Glutamatergic neuron (in vitro differentiated cells): ENCODE measurements at places on chromosomes 1 and 21.

GRCh38 chr1:117286145-117286544, 75.4 kb upstream of the VTCN1 start:
- H3K4me3 ChIP-seq = no peak overlapping the region
- H3K36me3 ChIP-seq = no peaks in the 10 kb centered on the region
- H3K27me3 ChIP-seq = no peaks in the 10 kb centered on the region
- no peak for DNase-seq

GRCh38 chr1:223016890-223017289, 126.2 kb downstream of the TLR5 start:
- peaks cover 2% of the 10 kb centered on the region for H3K27me3 ChIP-seq
- no peak overlapping the region for H3K27ac ChIP-seq
- peaks cover 3% of the 10 kb centered on the region for H3K36me3 ChIP-seq
- H3K4me1 ChIP-seq = peaks cover under 1% of the 10 kb centered on the region
- DNase-seq = no peak

DNA sequence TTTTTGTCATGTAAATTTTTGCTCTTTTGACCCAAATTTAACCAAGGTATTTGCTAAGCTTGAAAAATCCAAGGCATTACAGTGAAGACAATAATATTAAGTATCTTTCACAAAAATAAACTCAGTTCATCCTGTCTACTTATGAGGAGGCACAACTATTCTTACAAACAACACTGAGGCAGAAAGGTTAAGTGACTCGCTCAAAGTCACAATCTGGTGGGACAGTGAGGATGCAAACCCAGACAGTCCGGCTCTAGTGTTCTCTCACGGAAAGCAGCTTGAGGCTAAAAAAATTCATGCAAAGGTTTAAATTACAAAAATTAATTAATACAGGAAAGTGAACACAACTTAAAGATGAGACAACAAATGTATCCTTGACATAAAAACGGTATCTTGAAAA, 125.3 kb downstream of the SIPA1L2 start:
- DNase-seq = no peak
- H3K27me3 ChIP-seq = peaks cover 11% of the 10 kb centered on the region
- H3K4me1 ChIP-seq = peaks cover 58% of the 10 kb centered on the region

GRCh38 chr1:81867235-81867634, 66.5 kb downstream of the ADGRL2 start:
- no peaks in the 10 kb centered on the region for H3K36me3 ChIP-seq
- no peak for DNase-seq
- no peak overlapping the region for H3K4me3 ChIP-seq
- H3K27me3 ChIP-seq = no peaks in the 10 kb centered on the region
- no peak overlapping the region for H3K27ac ChIP-seq

DNA sequence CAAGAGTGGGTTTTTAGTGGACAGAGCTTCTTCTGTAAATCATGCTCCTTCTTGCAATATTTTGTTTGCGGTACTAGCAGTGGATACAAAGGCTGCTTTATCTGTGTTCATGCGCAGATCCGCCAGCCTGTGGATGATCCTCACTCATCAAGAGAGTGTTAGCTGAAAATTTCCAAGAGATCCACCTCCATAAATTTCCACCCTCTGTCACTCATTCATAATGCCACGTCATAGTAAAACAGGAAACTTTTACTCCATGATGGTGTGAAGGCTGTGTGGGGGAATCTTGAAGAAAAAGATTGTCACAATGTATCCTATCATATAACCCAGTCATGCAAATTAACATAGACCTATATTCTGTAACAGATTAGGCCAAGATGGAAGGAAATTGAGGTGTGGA, 4.4 kb upstream of the MAPKAPK2 start:
- H3K27me3 ChIP-seq = peaks cover 5% of the 10 kb centered on the region
- H3K36me3 ChIP-seq = no peaks in the 10 kb centered on the region
- no peak for DNase-seq
- no peak overlapping the region for H3K4me3 ChIP-seq
- no peak overlapping the region for H3K27ac ChIP-seq
- H3K4me1 ChIP-seq = no peaks in the 10 kb centered on the region
